ENCODE measurements at places on chromosomes 4 and X. TPM values are rescaled to one million over a fixed set of nuclear protein-coding genes. Genes with fewer than 3 reads are reported as not detected.

DNA sequence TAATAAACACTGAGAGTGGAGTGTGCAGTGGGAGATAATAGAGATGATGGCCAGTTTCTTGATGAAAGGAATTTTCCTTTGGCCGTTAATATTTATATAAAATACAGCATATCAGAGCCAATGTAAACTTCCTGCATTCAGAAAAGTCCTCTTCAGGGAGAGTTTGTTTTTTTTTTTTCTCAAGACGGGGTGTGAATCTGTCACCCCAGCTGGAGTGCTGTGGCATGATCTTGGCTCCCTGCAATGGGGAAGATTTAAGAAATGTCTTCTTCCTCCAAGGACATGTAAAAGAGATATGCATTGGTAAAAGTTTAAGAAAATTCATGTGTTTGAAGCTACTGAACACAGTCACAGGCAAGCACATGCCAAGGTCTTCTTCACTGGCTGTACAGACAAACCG, 25.4 kb upstream of the TBC1D9 start:
- no peak overlapping the region for H3K27ac ChIP-seq
- no peak for DNase-seq
- H3K4me3 ChIP-seq, result no peak overlapping the region
- H3K4me1 ChIP-seq, result no peaks in the 10 kb centered on the region

GRCh38 chrX:8879750-8880149, 78.6 kb upstream of the FAM9A start:
- DNase-seq, result no peak
- H3K4me1 ChIP-seq, result no peaks in the 10 kb centered on the region
- no peak overlapping the region for H3K27ac ChIP-seq
- no peaks in the 10 kb centered on the region for H3K36me3 ChIP-seq
- no peaks in the 10 kb centered on the region for H3K27me3 ChIP-seq

DNA sequence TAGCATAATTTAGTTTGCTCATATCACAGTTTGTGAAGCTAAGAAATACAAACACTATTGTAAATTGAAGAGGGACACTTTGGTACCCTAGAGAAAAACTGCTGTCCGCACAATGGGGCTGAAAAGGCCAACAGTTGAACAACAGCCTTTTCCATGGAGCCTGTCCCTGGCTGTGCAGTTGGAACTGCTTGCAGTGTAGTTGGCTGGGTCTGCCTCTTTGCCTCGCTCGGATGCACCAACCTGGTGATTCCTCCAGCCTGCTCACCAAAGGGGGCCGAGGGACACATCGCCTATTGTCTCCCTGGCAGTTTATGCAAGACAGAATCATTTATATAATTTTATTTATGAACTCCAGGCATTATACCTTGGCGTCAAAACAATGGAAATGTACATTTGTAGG, 16.5 kb upstream of the GALNT7 start:
- H3K4me1 ChIP-seq, result no peaks in the 10 kb centered on the region
- no peak overlapping the region for H3K4me3 ChIP-seq
- H3K27me3 ChIP-seq, result no peaks in the 10 kb centered on the region
- DNase-seq, result no peak
- no peaks in the 10 kb centered on the region for H3K36me3 ChIP-seq

DNA sequence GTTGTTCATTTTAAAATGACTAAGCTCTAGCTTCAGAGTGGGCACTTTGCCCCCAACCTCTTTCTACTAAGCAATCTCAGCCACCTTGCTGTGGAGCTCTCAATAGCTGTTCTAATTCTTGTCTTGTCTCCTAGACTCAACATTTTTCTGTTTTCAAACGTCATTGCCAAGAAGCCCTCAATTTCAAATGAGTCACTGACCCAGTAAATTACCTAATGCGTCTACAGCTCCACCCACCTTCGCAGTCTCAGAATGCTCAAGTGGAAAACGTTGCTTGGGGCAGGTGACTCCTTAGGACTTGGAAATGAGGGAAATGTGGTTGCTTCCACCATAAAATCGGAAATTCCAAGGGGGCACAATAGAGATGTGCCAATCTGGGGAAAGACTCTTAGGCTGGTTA, 59.0 kb downstream of the ING2 start:
- H3K27ac ChIP-seq, result no peak overlapping the region
- no peak overlapping the region for H3K4me3 ChIP-seq
- H3K27me3 ChIP-seq, result no peaks in the 10 kb centered on the region
- no peaks in the 10 kb centered on the region for H3K4me1 ChIP-seq
- no peak for DNase-seq

DNA sequence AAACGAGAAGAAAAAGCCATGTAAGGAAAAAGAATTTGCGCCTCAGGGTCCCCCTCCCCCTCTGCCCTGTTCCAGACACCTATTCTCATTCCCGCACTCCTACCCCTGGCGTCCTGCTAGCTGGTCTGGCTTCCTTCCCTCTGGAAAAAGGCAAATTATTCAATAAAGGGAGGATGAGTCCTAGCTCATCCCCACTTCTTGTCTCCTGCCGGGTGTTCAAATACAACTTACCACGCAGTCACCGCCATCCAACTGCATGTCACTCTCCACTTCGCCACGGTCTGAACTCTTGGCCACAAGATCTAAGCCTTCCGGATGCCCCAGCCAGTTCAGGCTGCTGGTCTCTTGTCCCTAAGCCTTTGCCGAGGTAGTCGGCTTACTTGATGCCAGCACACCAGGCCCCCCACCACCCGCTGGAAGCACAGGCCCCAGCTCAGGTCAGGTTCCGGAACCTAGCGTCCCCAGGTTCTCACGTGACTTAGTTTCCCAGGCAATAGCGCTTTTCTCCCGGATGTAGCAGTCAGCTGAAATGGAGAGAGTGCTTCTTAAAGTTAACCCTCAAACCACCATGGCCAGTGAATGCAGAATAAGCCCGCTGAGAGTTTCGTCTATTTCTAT, 209.6 kb upstream of the SPIN4 start:
- H3K27me3 ChIP-seq, result no peaks in the 10 kb centered on the region
- no peaks in the 10 kb centered on the region for H3K36me3 ChIP-seq
- peaks cover 6% of the 10 kb centered on the region for H3K4me1 ChIP-seq
- peak overlapping the region; percentile 68 for H3K27ac ChIP-seq

- no peaks in the 10 kb centered on the region for H3K27me3 ChIP-seq
- H3K4me3 ChIP-seq, result no peak overlapping the region
- no peak for DNase-seq
- no peaks in the 10 kb centered on the region for H3K4me1 ChIP-seq
- no peaks in the 10 kb centered on the region for H3K36me3 ChIP-seq
These were observed 2.6 kb upstream of the VSIG4 start for GRCh38 chrX:66042307-66043077.

DNA sequence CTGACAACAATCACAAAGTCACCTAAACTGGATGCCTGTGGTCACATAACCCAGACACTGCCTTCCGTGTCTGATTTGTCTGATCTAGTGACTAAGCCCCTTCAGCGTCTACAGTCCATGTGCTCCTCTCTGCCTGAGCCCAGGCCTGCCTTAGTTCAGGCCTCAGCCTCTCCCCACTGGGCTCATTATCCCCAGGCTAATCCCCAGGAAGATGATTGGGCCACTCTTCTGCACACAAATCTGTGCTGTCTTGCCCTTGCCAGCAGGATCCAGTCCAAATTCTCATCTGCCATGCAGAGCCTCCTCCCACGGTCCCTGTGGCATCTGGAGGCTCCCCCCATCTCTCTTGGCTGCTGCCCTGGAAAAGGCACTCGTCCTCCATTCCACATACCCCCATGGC, 96.5 kb downstream of the SLC2A9 start:
- no peaks in the 10 kb centered on the region for H3K27me3 ChIP-seq
- H3K4me1 ChIP-seq, result no peaks in the 10 kb centered on the region
- no peak for DNase-seq
- H3K27ac ChIP-seq, result no peak overlapping the region
- H3K4me3 ChIP-seq, result no peak overlapping the region
- H3K36me3 ChIP-seq, result no peaks in the 10 kb centered on the region

DNA sequence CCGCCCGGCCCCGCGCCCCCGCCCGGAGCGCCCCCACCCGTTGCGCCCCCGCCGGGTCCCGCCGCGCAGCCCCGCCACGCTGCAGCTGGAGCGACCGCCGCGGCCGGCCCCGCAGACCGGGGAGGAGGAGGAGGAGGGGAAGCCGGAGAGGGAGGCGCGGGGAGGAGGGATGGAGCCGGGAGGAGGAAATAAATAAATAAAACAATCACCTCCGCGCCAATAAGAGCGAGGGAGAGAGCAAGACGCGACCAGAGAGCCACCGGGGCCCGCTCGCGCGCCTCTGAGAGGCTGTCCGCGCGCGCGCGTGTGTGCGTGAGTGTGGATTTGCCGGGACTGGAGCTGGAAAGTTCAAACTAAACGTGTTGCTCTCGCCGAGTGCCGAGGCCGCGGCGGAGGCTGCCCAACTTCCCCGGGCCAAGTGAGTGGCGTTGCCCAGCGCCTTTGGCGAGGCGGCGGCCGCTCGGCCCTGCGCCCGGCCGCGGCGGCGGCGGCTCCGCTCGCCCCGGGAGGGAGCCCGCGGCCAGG, 2184.4 kb upstream of the TENM3 start:
- H3K36me3 ChIP-seq, result no peaks in the 10 kb centered on the region
- no peak for DNase-seq
- H3K4me3 ChIP-seq, result peak overlapping the region; percentile 74
- no peaks in the 10 kb centered on the region for H3K27me3 ChIP-seq
- H3K27ac ChIP-seq, result no peak overlapping the region
- peaks cover 25% of the 10 kb centered on the region for H3K4me1 ChIP-seq

DNA sequence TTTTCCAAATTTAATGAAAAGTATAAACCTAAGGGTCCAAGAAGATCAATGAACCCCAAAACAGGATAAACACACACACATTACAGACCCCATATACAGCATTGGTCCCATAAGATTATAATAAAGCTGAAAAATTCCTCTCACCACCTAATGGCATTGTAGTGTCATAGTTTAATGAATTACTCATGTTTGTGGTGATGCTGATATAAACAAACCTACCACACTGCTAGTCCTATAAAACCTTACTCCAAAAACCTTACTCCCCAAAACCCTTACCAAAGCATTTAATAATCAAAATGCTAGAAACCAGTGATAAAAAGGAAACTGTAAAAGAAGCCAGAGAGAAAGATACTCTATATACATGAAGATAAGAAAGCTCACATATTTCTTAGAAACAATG, 148.1 kb upstream of the SH3RF1 start:
- DNase-seq, result no peak
- H3K4me3 ChIP-seq, result no peak overlapping the region
- H3K27me3 ChIP-seq, result no peaks in the 10 kb centered on the region
- no peaks in the 10 kb centered on the region for H3K4me1 ChIP-seq

GRCh38 chr4:85113706-85114105, 147.2 kb upstream of the WDFY3 start:
- no peak for DNase-seq
- no peak overlapping the region for H3K4me3 ChIP-seq
- H3K36me3 ChIP-seq, result no peaks in the 10 kb centered on the region
- H3K4me1 ChIP-seq, result no peaks in the 10 kb centered on the region

DNA sequence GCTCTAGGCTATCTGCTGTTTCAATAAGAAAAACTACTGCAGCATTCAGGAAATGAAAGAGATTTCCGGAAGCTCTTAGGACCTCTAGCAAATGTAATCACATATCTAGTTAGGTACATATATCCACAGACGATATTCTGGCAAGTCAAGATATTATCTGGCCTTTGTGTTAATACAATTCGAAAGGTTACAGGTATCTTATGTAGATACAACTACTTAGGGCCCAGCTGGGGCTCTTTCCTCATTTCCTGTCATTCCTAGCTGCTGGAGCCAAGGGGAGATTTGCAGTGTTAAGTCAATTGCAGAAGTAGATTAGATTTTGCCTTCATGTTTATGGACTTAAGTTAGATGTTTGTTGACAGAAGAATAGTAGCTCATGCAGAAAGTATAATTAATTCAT, 299.5 kb downstream of the ARHGAP24 start:
- no peaks in the 10 kb centered on the region for H3K27me3 ChIP-seq
- no peaks in the 10 kb centered on the region for H3K36me3 ChIP-seq
- H3K4me3 ChIP-seq, result no peak overlapping the region
- no peak for DNase-seq
- peaks cover 12% of the 10 kb centered on the region for H3K4me1 ChIP-seq

- no peaks in the 10 kb centered on the region for H3K36me3 ChIP-seq
- H3K27me3 ChIP-seq, result no peaks in the 10 kb centered on the region
- no peaks in the 10 kb centered on the region for H3K4me1 ChIP-seq
- no peak overlapping the region for H3K4me3 ChIP-seq
- no peak for DNase-seq
- H3K27ac ChIP-seq, result no peak overlapping the region
These were observed 24.7 kb upstream of the HERC3 start for GRCh38 chr4:88567591-88567990.

DNA sequence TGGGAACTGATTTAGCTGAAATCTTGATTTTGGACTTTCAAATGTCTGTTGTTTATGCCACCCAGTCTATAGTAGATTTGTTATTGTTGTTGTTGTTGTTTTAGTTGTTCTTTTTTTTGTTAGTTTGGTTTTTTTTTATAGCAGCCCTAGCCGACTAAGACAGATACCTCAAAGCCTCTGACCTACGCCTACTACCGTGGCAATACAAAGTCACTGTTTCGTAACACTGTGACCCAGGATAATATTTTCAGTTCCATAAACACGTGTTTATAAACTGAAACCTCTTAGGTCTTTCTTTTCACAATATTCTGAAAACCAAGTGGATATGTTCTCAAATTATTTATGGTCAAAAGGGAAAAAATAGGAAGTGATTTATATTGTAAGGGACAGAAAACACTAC, 32.8 kb downstream of the VCX2 start:
- no peaks in the 10 kb centered on the region for H3K36me3 ChIP-seq
- no peaks in the 10 kb centered on the region for H3K27me3 ChIP-seq
- H3K27ac ChIP-seq, result no peak overlapping the region
- H3K4me3 ChIP-seq, result no peak overlapping the region
- no peak for DNase-seq

GRCh38 chr4:15779809-15780208, 1.7 kb downstream of the CD38 start:
- no peak for DNase-seq
- no peak overlapping the region for H3K27ac ChIP-seq
- H3K4me1 ChIP-seq, result peaks cover 7% of the 10 kb centered on the region
- no peaks in the 10 kb centered on the region for H3K27me3 ChIP-seq
- peak overlapping the region; percentile 73 for H3K4me3 ChIP-seq

DNA sequence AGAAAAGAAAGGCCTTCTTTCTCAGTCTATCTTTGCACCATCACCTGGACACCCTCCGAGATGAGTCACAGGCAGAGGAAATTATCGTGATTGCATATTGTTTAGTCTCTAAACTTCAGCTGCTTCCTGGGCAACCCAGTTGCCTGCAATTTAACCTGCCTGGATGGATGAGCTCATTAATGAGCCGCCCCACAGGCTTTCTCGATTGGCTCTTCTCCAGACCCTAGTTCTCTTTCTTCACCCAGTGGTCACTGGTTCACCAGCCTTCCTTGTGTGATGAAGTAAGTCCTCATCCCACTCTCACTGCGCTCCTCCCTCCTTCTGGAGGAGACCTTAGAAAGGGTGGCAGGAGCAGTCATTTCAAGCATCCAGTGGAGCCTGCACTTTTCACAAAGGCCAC, 94.4 kb downstream of the SOWAHB start:
- H3K36me3 ChIP-seq, result no peaks in the 10 kb centered on the region
- H3K4me3 ChIP-seq, result no peak overlapping the region
- H3K27ac ChIP-seq, result no peak overlapping the region

- peaks cover 37% of the 10 kb centered on the region for H3K4me1 ChIP-seq
- DNase-seq, result no peak
- H3K4me3 ChIP-seq, result peak overlapping the region; percentile 11
These were observed 159.0 kb downstream of the DCLK2 start for GRCh38 chr4:150237110-150237872.

TECRL gene
- total RNA-seq, result not detected

CTAG1A gene
- total RNA-seq, result not detected

PIR gene
- total RNA-seq, result 13.5 TPM

OTC gene
- 1.6 TPM for total RNA-seq

ITIH6 gene
- total RNA-seq, result not detected

CT83 gene
- not detected for total RNA-seq

Data from thoracic aorta (tissue), 2 donors.